G401 (cell line): ENCODE measurements at places on chromosomes 5 and 9. TPM values are rescaled to one million over a fixed set of nuclear protein-coding genes. Genes with fewer than 3 reads are reported as not detected.

Gene CDH6
- total RNA-seq: 0.43 and 0.58 TPM in 2 replicates

Gene MRPS27
- total RNA-seq: 155 and 193 TPM in 2 replicates

Gene IL17B
- 0.27 and 1.4 TPM in 2 replicates for total RNA-seq

Gene SPACA9
- 5.5 and 6.0 TPM in 2 replicates for total RNA-seq

Gene DMRT3
- not detected in 2 replicates for total RNA-seq

Gene TCF7
- 5.0 and 11.1 TPM in 2 replicates for total RNA-seq
